ENCODE measurements at places on chromosomes 2 and 18.

- DNase-seq, result no peak
Measured at GRCh38 chr2:222088561-222088960, 210.2 kb downstream of the PAX3 start.

DNA sequence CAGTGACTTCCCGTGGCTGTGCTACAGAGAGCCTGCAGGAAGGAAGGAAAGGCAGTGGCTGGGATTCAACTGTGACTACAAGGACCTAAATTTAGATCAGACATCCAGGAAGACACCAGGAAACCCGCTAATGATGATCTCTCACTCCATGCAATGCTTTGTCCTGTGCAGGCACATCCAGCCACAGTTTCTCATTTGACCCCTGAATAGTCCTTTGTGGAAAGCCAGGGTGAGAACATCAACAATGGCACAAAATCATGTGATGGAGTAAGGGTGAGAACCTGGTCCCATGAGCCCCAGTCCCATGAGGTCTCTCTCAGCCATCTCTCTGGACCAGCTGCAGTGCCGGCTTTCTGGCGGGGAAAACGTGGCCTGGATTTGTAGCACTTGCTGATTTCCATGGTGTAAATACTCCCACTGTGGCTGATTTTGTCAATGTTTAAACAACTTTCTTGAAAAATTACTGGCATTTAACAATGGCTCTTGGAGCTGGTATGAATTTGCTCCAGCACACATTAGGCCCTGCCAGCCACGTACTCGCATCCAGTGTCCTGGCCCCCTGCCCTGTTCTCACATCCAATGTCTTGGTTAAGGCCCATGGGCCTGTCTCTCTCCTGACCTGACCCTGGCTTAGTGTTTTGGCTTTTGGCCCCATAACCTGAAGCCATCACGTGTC is 159.0 kb upstream of the HAAO start:
- DNase-seq, result no peak

GRCh38 chr18:26457611-26458353 is 90.6 kb downstream of the KCTD1 start:
- no peak for DNase-seq

DNA sequence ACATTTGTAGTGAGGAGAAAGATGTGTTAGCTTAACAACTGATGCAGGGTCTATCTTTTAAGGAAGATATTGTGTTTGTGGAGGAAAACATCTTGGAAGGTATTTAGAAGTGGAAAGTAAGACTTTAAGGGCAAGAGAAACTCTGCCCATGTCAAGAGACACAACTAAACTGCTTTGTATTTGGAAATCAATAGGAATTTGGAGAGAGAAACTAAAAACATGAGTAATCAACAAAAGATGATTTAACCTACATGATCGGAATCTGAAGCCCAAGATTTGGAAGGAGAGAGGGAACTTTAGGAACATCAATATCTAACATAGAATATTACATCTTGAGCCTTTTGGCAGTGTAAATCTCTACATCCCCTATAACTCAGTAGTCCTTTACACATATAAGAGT is 184.2 kb upstream of the COL3A1 start:
- DNase-seq, result no peak

GRCh38 chr2:201887773-201888425 is 81.6 kb downstream of the CDK15 start:
- DNase-seq, result no peak

DNA sequence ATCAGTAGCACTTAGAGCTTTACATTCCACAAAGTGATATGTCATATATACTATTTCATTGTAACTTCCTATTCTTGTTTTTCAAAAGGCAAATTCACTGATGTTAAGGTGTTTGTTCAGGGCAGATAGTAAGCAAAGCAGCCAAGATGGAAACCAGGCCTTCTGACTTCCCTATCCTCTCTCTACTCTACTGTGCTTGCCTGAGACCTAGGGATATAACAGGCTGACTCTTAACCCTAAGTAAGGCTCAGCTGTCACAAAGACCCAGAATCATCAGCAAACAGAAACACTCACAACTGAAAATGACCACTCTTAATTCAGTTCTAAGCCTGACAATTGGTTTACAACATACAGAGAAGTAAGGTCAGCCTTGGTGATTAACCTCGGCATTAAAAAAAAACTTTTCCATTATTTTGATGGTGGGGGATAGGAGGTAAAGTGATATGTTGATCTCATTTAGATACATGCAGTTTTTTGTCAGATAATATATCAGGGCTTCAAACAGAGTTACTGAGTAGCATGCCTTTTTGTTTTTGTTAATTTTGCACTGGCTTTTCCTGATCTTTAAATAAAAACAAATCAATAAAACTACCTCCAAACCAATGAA is 95.4 kb upstream of the CHRNA1 start:
- no peak for DNase-seq

Measured in stimulated activated CD4-positive, alpha-beta T cell treated with anti-CD3 and anti-CD28 coated beads, Interleukin-2, amount 100 ng/mL, for 48 hours (primary cell).